ENCODE measurements at places on chromosomes 7 and 10. TPM values are rescaled to one million over a fixed set of nuclear protein-coding genes. Genes with fewer than 3 reads are reported as not detected.

The CAV2 gene
- 112 TPM for total RNA-seq

The UFSP1 gene
- total RNA-seq: 9.9 TPM

The ST8SIA6 gene
- total RNA-seq: not detected

The KIAA1549 gene
- total RNA-seq: 1.5 TPM

The FAM25G gene
- total RNA-seq: not detected

The AKR1C2 gene
- total RNA-seq: 20.4 TPM

The AMZ1 gene
- 0.22 TPM for total RNA-seq

The PPIF gene
- total RNA-seq: 37.3 TPM
